Transverse colon (tissue), 4 donors: ENCODE measurements at places on chromosomes 6 and 20. TPM values are rescaled to one million over a fixed set of nuclear protein-coding genes. Genes with fewer than 3 reads are reported as not detected.

- no peak for DNase-seq
Measured at GRCh38 chr20:14334306-14334930, 3.0 kb downstream of the FLRT3 start.

- no peak for DNase-seq
Measured at GRCh38 chr6:107991061-107991460, 33.1 kb upstream of the SEC63 start.

DNA sequence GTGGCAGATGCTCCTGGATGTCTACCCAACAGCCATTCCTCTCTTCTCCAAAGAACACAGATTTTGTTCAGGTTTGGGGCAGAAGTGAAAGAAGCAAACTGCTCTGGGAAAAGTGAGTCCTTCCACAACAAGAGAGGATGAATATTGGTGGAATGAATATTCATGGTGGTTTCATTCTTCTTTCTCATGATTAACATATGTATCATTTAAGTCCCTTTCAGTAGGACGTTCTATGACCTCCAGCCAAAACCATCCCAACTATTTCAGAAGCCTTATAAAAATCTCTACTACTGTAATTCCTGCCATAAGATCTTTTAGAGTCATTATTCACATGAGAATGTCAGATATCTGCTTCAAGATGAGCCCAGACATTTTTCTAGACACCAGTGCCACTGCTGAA is 44.4 kb downstream of the MDN1 start:
- DNase-seq = no peak

- no peak for DNase-seq
Measured at GRCh38 chr6:122068291-122068769, 331.1 kb upstream of the HSF2 start.

- DNase-seq = no peak
Measured at GRCh38 chr20:24827603-24828295, 121.3 kb upstream of the CST7 start.

DNA sequence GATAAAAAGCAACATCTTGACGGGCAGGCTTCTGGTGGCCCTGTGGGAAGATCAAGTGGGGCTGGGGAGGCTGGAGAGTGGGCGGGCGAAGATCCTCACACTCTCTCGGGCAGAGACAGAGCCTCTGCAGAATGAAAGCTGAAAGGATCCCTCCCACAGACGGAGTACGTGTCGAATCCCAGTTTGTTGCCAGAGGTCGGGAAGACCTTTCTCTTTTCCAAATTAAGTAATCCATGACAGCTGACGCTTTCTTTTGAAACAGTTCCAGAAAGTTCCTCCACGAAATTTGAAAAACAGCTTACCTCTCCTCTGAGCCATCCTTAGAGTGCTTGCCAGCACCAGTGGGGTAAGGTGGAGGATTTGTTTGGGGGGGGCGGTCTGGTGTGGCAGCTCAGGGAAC is 155.6 kb upstream of the SMLR1 start:
- DNase-seq = no peak

GRCh38 chr20:33842346-33842745 is 31.2 kb downstream of the CHMP4B start:
- no peak for DNase-seq

GRCh38 chr20:42493001-42493400 is 696.7 kb downstream of the PTPRT start:
- DNase-seq = no peak

DNA sequence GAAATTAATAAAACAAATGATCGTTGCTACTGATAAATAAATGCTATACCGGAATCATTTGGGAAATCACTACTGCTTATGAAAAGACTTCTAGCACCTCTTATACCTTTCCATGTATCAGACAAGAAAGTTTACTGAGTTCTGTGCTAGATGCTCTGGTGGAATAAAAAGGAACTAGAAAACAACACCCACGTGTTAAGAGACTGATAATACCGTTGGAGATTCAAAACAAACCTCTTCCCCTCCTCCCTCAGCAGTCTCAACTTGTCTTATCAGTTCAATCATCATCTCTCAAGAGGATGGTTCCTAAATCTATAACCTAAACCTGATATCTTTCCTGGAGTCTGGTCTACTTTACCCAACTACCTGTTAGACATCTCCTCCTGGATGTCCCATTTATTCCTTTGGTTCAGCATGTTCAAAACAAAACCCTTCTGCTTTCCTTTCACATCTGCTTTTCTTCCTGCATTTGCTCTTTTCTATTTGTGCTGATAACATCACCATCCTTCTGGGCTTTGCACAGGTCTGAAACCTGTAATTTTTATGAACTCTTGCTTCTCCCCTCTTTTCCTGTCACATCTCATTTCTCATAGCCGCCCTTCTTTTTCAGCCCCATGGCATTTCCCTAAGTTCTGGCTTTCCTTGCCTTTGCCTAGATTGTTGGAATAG is 122.2 kb downstream of the COL19A1 start:
- no peak for DNase-seq

GRCh38 chr6:116840091-116840490 is 11.2 kb upstream of the GPRC6A start:
- DNase-seq = no peak

DNA sequence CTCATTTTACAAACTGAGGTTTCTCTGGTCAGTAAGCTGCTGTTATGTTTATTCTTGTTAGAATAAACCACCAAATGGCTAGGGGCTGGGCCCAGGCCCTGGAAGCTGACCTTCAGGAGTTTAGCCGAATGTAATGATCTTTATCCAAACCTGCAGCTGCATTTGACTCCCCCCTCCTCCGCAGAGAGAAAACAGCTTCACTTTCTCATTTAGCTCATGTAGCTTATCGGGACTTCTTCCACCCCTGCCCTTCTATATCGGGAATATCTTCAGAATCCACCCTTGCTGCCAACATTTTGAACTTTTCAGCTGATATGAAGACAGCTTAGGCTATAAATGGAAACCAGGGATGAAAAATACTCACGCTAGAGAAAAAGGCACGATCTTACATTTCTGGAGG is 102.6 kb downstream of the ZMYND8 start:
- no peak for DNase-seq

DNA sequence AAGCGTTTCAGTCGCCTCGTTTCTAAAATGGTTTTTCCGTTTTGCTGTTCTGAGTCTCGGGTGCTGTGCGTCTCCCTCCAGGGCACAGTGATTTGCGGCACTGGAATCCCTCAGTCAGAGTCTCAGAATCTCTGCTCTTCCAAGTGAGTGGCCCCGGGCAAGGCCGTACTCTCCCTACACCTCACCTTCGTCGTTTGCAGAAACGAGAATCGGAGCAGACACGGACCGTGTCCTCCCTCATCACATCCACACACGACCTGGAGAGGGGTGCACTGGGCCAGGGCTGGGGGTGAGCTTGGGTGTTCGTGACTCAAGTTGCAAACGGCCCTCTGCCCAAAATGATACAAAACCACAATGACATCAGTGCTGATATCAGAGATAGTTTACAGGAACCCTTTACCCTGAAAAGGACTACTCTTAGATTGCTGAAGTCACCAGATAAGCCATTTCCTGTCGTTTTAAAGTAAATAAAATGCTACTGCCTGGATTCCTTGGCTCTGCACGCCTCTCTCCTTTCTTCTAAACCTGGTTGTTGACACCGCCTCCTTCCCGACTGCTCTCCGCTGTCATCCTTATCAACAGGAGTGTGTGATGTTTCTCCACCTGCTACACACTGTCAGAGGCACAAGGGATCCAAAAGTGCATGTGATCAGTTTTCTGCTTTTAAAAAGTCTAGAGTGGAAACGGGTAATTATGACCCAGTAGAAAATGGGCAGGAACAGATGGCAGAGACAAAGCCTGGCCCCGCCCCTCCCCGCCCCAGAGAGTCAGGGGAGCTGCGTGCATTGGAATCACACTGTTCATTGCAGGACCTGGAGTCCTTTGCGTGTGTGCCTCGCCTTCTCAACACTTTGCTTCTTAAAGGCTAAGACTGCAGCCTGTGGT is 38.4 kb downstream of the KIF25 start:
- DNase-seq = peak; percentile 61

- no peak for DNase-seq
Measured at GRCh38 chr6:94341173-94341572, 921.8 kb upstream of the EPHA7 start.

DNA sequence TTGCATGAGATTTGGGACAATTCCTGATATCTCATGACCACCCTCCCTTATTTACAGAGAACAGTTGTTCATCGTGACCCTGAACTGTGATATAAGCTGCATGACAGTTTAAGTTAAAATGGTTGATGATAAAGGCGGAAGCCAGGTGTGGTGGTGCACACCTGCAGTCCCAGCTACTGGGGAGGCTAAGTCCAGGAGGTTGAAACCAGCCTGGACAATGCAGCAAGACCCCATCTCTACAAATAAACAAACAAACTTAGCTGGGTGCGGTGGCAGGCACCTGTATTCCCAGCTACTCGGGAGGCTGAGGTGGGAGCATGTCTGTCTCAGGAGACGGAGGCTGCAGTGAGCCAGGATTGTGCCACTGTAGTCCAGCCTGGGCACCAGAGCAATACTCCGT is 24.1 kb downstream of the COL20A1 start:
- DNase-seq = no peak

DNA sequence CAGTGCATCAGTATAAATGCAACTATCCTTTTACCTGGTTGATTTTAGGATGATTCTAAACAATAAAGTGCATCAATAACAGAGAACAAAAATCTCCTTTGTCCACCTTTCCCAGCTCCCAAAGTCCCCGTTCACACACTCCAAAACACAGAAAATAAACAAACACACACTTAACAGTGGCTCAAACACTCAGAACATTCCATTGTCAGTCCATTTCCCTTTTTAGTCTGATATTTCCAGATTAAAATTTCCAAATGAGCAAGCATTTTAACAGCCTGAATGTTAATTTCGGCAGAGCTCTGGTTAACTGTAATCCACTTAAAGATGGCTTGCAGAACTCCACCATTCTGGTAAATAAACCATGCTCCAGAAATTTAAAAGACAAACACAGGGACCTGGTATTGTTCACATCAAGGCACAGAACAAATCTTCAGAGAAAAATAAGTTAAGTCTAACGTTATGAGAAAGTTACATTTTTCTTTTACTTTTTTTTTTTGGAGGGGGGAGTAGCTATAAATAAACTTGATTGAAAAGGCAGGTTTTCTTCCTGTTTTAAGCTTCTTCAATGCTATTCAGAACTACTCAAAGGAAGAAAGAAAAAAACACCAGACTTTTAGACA is 100.8 kb downstream of the DST start:
- DNase-seq = no peak

DNA sequence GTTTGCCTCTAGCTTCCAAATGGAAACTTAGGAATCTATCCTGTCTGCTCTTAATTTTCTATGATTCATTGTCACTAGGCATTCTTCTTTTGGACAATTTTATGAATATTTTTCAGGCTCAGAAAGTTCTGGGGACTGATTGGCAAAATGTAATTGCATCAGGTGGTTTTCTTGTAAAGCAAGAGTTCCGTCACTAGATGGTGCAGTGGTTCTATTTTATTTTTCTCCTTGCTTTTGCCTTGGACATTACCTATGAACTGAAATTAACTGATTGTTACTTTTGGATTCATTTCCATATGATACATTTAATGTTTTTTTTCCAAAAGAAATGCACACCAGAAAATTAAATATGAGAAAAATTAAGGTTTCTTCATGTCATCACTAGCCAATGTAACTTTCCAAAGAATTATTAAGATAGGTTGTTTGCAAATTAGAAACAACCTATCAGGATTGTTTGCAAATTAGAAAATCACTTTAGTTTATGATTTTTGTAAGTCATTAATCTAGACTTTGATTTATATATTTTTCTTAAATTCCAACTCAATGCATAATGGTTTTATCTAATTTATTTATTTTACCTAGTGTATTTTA is 48.0 kb downstream of the TMEM170B start:
- no peak for DNase-seq

- DNase-seq = no peak
Measured at GRCh38 chr20:12965212-12965869, 43.4 kb upstream of the SPTLC3 start.

DNA sequence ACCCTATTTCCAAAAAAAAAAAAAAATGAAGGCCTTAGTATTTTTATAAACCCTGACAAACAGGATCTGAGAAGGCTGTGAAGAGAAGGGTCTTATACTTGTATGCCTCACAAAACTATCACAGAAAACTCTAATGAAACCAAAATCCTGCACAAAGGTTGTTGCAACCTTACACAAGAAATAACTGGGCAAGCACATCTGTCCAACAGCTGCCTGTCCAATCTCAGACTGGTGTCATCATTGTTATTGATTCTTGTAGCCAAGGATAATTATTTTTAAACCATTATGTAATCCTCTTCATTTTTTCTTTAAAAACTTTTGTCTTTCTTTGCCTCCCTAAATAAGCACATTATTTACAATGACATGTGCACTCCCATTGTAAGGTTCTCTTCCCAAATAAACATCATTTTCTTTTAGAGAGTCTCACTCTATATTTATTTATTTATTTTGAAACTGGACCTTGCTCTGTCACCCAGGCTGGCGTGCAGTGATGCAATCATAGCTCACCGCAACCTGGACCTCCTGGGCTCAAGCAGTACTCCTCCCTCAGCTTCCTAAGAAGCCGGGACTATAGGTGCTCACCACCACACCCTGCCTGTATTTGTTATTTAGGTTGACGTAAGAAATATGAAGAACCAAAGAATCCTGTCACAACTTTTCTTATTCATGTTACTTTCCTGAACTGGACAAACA is 697.1 kb downstream of the DOK5 start:
- no peak for DNase-seq

- peak; percentile 73 for DNase-seq
Measured at GRCh38 chr6:11802886-11803590, 24.4 kb upstream of the ADTRP start.

DNA sequence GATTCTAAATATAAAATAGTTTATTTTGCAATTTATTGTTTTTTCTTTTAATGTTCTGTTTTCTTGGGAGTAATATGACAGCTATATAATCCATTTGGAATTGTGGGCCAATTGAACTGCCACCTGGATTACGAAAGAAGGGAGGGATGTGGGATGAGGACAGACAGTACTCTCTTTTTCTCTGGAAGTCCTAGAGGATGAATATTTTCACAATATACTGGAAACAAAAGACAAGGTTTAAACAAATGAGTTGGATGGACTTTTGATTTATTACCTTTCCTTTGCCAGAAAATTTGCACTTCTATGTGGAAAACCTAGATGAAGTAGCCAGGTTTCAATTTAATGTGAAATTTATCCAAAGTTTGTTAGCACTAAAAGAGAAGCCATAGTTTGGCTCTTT is 325.5 kb upstream of the IMPG1 start:
- DNase-seq = no peak

The DSTN gene
- 392 TPM for total RNA-seq

The TINAG gene
- 46.2 TPM for total RNA-seq

The PDYN gene
- not detected for total RNA-seq

The MYB gene
- total RNA-seq = 39.6 TPM

The EPHA7 gene
- 22.8 TPM for total RNA-seq

The CCM2L gene
- total RNA-seq = 2.9 TPM

The DPPA5 gene
- total RNA-seq = not detected

The BFSP1 gene
- total RNA-seq = 0.75 TPM

The GTF3C6 gene
- total RNA-seq = 35.6 TPM
